ENCODE measurements at places on chromosomes 5 and 9.

GRCh38 chr9:26535151-26535550 is 357.5 kb downstream of the CAAP1 start:
- no peak for DNase-seq

DNA sequence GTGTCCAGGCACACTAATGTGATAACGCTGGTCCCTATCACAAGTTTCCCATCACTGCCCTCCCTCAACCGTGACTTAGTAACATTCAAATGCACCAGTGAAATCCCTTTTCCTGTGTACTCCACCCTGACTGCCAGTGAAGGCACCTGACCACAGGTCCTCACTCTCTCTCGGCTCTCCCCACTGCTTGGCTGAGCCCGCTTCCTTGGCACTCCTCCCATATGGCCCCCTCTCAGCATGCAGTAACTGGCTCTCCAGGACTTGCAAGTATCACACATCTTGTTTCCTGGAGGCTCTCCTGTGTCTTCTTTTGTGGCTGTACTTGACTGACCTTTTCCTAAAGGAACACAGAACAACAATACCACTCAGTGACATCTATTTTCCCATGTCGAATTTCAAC is 292.0 kb upstream of the ZNF608 start:
- no peak for DNase-seq

GRCh38 chr5:31122998-31123951 is 70.2 kb upstream of the CDH6 start:
- no peak for DNase-seq

DNA sequence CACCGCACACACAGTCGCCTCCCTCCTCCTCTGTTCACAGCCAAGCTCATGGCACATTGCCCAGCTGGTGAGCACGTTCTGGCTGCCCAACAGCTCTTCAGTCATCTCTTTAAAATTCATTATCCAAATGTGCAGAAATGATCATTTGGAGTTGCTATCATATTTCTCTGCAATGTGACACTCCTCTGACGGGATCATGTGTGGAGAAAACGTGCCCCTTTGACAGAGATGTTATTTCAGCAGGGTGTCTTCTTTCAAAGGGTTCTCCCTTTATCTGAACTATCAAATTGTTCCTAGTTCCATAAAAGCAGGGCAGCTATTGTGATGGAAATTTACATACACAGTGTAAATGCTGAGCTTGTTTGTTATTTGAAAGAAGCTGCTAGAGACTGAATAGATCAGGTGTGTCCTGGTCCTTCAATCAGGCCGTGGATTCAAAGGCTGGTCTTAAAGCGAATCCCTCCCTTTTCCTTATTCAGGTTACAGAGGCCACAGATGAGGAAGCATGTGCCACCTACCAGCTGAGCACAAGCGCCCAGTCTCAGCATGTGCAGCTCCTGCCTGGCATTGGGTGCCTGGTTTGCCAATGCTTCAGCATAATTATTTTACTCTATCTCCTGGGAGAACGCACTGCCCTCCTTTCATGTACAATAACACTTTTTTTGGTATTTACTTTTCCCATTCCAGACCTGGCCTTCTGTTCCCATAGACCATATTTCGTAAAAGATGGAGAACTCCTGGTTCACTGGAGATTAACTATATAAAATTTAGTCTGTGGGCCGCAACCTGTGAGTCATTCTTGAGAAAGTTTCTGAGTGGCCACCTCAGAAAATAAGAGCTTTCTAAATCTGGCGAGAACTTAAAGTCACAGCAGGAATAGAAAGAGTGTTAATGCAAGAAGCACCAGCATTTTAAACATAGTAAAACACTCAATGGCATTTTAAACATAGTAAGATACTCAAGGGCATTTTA is 433.7 kb downstream of the ENC1 start:
- no peak for DNase-seq

DNA sequence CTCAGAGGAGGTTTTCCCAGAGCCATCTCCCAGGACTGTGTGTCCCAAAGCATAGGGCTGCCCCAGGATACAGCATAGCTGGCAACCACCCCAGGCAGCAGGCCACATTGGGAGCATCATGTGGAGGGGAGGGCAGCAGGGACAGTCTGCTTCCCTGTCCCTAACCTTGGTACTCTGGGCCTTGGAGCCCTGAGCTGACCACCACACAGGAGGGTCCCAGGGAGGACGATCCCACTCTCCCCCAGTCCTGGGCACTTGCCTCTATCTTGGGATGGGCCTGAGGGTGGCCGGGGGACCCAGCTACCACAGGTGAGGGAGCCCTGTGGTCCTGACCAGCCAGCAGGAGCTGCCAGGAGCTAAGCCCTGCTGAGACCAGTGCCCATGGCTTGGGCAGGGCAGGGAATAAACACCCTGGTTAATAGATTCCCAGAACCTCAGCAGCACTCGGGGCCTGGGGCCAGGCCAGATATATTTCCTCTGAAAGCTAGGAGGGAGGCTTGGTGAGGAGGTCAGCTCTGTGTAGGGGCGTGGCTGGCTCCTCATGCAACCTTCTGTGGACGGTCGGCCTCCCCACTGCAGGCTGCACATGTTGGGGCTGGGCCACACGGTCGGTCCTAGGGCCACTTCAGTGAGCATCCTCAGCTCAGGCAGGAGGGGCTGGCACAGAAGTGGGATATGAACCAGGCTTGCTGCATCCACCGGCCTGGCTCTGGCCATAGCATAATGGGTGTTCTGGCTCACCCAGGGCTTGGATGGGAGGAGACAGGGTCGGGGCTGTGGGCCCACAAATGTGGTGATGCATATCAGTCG is 4.2 kb downstream of the NINJ1 start:
- DNase-seq, result no peak

DNA sequence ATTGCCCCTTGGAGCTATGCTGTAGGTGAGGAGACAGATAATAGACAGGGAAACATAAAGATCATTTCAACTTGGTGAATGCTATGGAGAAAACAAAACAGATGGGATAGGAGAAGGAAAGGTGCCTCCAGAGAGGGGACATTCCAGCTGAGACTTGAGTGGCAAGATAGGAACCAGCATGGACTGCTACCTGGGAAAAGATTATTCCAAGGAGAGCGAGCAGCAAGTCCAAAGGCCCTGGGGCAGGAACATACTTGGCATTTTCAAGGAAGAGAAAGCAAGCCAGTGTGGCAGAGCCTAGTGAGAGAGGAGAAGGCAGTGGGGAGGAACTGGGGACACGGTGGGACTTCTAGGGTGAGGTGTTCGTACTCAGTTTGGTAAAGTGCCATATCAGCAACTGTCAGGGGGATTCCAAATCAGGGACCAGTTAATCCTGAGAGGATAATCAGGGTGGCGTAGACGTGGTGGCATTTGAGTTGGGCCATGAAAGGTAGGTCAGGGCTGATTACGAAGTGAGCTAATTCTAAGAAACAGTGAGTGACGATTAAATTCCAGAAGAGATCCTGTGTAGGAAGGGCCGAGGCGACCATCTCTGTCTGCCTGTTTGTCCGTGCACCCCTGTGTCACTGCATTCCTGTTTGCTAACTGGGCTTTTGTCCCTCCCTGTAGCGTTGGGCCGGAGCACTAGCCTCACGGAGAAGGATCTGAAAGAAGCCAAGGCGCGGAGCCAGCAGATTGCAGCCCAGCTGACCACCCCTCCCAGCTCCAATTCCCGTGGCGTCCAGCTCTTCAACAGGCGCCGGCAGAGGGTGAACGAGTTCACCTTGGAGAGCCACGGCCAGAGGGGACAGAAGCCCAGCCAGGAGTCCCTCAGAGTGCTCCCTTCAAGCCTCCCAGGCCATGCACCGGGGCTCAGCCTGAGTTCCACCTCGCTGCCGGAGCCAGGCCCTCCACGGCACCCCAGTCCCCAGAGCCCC is 7.1 kb downstream of the SYNPO start:
- no peak for DNase-seq

- DNase-seq, result no peak
Measured at GRCh38 chr5:114362197-114362976, 517 bp downstream of the KCNN2 start.

- DNase-seq, result no peak
Measured at GRCh38 chr9:21831841-21832509, 29.5 kb downstream of the MTAP start.

DNA sequence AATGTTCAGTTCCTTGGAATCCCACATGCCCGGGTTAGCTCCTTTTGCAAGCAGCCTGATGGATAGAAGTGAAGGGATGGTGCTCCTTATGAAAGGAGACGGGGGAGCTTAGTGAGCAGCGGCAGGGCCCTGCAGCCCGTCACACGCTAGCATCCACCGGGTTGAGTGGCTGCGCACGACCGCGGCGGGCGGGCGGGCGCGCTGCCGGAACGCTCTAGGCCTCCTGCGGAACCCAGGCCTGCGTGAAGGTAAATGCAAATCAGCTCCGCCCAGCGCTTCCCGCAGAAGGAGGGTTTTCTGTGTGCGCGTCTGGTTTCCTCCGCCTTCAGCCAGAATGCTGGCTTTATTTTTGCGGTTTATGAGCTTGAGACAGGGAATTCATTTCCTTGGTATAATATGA is 19.8 kb downstream of the IL12B start:
- no peak for DNase-seq

GRCh38 chr9:72575666-72576065 is 54.3 kb downstream of the TMC1 start:
- DNase-seq, result no peak

- no peak for DNase-seq
Measured at GRCh38 chr9:35741740-35742139, 7.3 kb downstream of the GBA2 start.

GRCh38 chr9:32807217-32807616 is 23.9 kb downstream of the TMEM215 start:
- DNase-seq, result no peak

DNA sequence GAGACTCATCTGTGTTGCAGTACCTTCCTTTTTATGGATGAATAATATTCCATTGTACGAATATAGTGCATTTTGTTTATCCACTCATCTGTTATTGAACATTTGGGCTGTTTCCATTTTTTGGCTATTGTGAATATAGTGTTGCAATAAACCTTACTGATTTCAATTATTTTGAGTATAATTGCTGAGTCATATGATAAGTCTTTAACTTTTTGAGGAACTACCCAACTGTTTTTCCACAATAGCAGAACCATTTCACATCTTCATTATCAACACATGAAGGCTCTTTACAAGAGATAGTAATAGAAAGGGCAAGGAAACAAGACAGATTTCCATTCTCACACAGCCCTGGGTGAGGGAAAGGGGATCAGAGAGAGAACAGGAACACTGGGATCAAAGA is 329.2 kb downstream of the RAB3C start:
- no peak for DNase-seq

DNA sequence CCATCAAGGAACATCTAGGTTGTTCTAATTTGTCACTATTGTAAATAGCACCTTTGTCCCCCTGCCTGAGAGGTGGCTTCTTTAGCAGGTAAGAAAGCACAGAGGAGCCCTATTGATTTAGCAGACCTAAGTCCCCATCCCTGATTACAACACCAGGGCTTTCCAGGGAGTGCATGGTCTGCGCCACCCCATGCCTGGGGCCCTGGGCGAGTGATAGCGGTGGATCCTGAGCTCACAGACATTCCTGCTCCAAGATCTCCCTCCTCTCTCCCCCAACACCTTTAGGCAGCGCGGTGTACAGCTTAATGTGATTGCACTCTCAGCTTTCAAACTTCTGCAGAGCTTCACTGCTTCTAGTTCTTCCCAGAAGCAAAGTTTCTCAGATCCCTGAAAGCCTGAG is 67.4 kb upstream of the WWC1 start:
- no peak for DNase-seq

GRCh38 chr9:76292246-76292645 is 102.0 kb downstream of the RFK start:
- DNase-seq, result no peak

DNA sequence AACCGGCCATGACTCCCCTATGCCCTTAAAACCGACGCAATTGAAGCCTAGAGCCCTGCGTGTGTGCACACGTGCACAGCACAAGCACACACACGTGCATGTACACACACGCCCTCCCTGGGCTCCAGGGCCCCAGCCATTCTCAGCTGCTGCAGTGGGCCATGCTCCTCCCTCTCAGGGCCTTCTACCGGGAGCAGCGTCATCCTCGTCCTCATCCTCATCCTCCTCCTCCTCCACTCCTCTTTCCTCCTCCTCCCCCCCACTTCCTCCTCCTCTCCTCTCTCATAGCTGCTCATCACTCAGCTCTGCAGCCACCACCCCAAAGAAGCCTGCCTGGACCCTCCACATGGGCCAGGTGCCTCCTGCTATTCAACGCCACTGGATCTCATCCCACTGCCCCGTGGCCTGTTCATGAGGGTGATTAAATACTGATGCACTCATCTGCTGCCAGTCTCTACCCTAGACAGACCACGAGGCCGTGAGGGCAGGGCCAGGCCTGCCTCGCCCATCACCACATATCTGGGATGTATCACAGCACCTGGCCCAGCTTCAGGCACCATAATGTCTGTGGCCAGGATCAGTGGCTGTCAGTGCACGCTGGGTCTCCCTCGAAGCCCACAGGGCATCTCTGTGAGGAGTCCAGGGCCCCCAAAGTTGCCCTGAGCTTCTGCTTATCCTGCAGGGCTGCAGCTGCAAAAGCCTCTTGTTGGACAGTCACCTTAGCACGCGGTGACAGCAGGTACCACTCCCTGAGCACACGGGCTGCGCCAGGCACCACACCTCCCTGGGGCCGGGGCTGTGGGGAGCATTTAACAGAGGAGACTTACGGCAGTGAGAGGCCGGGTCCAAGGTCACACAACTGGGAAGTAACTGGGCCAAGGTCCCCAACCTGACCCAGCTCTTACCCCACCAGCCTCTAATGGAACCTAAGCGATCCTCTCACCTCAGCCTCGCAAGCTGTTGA is 9.8 kb downstream of the FAM78A start:
- DNase-seq, result no peak

- DNase-seq, result no peak
Measured at GRCh38 chr9:87167582-87167981, 220.3 kb upstream of the GAS1 start.

GRCh38 chr5:74054641-74055421 is 428.8 kb downstream of the ARHGEF28 start:
- no peak for DNase-seq

DNA sequence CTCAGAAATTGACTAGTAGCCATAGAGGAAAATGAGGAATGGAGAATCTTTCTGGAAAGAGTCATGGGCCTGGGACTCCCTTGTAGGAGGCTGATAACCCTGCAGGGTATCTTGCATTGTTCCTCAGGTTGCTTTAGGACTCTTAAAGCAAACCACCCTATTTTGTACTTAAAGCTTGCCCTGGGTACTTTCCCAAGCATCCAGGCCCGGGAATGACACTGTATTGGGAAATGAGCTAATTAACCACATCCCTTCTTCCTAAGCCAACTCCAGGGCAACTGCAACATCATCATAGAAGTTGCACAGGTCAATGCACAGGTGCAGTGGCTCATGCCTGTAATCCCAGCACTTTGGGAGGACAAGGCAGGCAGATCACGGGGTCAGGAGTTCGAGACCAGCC is 55.9 kb downstream of the UGCG start:
- DNase-seq, result no peak

GRCh38 chr5:127311349-127311748 is 20.8 kb downstream of the MEGF10 start:
- no peak for DNase-seq

Data from CD8-positive, alpha-beta memory T cell (primary cell).